ENCODE measurements at places on chromosomes 1 and 21.

- no peak for DNase-seq
Observed at GRCh38 chr1:209319549-209319948, 264.0 kb upstream of the CAMK1G start.

DNA sequence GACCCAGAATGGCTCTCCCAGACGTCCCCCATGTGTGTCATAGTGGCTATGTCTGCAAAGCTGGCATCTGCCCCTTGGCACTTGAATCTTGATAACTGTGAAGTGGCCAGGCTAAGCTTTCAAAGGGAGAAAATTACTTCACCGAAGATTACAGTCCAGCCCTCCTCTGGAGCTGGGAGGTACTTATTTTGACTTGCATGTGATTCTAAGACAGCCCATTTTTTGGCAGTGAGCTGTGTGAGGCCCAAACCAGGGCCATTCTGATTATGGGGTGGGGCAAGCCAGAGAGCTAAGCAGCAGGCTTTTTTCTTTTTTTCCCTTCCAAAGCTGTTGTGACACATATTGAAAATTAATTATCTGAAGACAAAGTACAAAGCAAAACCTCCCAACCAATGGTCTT lies 42.1 kb upstream of the C8B start:
- DNase-seq = no peak

DNA sequence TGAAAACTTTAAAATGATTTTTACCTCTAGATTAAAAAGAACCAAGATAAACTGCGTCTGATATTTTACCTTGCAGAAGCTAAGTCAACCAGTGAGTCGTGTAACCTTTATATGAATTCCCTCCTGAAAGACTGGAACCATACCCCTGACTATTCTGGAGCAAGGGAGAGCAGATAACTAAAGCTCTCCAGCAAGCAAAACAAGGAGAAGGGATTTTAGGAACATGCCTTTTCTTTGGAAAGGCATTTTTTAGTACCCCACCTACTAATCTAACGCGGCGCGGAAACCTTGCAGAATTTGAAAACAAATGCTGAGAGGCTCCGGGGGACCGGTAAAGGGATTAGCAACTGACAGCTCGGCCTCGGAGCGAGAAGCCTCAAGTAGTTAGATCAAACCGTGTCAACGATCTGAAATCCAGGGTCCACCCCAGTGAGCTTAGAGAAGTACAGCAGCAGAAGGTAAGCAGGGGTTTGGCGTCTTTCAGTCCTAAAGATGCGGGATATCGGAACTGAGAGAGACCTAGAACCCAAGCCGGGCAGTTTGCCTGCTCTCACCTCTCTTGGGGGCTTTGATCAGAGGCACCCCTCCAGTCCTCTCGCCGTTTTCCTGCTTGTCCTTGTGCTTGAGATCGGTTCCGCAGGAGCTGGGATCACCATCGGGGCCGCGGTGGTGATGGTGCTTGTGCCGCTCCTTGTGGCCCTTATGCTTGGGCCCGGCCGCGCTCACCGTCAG lies 954 bp downstream of the RSBN1 start:
- no peak for DNase-seq

- no peak for DNase-seq
Observed at GRCh38 chr1:30190511-30191153, 532.8 kb downstream of the MATN1 start.

- DNase-seq = no peak
Observed at GRCh38 chr1:168671782-168672181, 57.2 kb downstream of the DPT start.

DNA sequence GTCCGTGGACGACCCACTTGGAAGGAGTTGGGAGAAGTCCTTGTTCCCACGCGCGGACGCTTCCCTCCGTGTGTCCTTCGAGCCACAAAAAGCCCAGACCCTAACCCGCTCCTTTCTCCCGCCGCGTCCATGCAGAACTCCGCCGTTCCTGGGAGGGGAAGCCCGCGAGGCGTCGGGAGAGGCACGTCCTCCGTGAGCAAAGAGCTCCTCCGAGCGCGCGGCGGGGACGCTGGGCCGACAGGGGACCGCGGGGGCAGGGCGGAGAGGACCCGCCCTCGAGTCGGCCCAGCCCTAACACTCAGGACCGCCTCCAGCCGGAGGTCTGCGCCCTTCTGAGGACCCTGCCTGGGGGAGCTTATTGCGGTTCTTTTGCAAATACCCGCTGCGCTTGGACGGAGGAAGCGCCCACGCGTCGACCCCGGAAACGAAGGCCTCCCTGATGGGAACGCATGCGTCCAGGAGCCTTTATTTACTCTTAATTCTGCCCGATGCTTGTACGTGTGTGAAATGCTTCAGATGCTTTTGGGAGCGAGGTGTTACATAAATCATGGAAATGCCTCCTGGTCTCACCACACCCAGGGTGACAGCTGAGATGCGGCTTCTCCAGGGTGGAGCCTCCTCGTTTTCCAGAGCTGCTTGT lies 32.4 kb downstream of the PRMT2 start:
- no peak for DNase-seq

DNA sequence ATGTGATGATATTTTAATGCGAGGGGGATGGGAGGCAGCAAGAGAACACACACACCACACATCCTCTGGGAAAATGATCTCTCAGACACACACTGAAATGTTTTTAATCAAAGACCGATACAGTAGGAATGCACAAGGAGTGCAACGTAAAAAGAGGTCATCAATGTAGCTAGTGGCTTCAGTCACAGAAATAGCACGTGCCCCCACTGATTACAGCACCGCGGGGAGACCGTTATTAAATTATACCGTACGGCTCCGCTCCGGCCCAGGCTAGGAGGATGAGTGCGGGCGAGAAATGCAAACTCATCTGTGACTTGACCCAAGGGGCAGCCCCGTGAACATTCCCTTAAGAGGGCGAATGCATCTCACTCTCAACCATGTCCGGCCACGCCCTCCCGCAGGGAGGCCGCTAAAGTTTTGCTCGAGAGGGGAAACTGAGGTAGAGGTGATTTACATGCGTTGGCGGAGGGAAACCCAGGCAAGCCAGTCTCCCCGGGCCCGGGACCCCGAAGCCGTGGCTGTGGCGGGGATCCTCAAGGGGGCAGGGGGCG lies 552 bp downstream of the UBR4 start:
- no peak for DNase-seq

GRCh38 chr1:183776731-183777130 lies 28.2 kb upstream of the RGL1 start:
- no peak for DNase-seq

DNA sequence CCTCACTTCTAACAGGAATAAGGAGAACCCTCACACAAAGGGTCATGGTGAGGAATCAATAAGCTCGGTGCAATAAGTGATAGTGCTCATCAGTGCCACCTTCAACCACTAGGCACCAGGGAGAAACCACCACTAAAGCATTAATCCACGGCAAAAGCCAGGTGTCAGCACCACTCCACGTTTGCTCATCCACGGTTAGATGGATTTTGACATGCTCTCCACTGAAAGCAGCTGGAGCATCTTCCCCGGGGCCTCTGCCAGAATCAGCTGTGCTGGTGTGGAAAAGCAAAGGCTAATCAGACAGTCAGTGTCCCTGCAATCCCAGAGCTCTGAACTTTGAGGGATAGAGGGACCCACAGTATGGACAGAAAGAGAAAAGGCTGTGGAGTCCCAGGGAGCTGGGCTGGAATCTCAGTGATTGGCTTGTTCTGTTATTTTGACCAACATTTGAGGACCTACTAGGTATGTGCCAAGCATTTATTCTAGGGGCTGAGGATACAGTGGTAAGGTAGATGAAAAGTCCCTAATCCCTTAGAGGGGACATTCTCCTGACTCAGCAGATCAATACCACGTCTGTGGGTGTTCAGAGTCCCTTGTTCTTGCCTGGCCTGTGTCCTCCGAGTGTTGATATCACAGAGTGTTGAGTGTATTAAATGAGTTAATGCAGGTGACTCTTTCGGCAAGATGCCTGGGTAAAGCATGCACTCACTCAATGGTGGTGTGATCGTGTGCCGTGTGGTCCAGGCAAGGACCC lies 41.3 kb downstream of the FHAD1 start:
- DNase-seq = no peak

DNA sequence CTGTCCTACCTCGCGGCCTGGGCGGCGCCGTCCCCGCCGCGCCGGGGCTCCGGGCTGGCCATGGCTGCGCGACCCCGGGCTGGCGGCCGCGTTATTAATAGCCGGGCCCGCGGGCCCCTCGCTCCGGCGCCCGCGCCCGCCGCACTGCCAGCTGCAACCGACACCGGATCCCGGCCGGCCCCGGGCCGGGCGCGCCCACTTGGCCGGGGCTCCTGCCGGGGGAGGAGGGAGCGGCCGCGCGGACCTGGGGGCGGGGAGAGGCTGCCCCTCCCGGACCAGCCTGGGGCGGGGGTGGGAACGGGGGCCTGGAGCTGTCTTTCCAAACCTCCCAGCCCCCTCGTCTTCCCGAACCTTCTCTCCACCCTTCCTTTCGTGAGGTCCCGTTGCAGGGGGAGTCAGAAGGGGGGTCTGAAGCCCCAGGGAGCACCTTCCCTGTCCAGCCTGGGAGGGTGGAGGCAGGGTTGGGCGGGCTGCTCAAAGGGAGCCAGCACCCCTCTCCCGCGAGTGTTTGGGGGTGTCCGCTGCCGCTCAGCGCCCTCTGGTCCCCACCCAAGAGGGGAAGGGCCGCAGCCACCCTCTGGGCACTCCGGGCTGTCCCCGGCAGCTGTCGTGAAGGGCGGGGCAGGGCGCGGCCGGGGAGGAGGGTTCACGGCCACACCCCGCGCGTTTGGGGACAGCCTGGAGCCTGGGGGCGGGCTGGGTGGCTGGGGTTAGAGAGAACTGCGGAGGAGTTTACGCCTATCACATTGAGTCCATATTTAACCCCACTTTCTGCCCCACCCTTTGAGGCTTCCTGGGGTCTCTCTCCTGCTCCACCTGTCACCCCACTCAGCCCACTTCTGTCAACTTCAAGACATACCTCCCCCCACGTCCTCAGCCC lies at the start of gene SYNC:
Gene SYNC (minus strand): TSS at position 172 of the 880 bp plus-strand sequence. CDS start 110 bp downstream, at position 62.
- no peak for DNase-seq

DNA sequence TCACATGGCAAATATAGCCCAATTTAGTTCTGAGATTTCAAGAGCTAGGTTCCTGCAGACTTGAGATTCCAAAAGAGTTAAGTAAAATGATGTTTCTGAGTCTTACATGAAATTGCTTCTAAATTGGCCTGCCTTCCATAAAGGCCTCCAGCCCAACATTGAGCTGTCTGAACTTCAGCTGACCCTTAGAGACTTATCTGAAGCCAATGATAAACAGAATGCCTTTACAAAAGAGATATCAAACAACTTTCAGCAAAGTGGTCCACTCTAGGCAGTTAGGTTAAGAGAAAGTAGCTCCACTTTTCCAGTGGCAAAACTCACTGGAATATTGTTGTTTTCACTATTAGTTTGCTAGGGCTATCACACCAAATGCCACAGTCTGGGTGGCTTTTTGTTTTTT lies 6.3 kb upstream of the RC3H1 start:
- no peak for DNase-seq

GRCh38 chr1:242002510-242002909 lies 3.6 kb upstream of the MAP1LC3C start:
- no peak for DNase-seq

- DNase-seq = no peak
Observed at GRCh38 chr1:30318413-30318812, 405.0 kb downstream of the MATN1 start.

GRCh38 chr21:15549671-15550070 lies 180.1 kb upstream of the USP25 start:
- DNase-seq = no peak

DNA sequence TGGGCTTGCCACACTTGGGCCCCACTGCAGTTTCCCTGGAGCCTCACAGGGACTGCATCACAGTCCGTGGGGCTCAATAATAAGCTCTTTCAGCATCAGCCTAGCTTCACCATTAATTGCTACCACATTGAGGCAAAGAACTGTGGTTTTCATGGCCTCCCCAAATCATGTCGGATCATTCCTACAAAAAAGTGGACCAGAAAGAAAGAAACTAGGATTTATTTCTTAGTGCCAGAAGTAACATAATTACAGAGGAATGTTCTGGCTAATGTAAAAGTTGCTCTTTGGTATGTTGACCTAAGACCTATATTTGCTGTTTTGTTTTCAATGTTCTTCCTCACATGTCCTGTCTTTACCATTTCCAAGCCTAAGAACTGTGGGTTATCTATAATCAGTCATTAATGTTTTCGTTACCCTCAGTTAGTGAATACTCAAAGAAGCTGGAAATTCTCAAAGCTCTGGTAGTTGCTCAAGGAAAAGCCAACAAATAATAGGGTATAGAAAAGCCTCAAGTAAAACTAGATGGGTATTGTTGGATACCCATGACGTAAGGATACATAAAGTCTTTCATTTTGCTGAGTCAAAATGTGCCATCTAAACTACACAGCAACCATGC lies 173.9 kb downstream of the LTN1 start:
- DNase-seq = no peak

DNA sequence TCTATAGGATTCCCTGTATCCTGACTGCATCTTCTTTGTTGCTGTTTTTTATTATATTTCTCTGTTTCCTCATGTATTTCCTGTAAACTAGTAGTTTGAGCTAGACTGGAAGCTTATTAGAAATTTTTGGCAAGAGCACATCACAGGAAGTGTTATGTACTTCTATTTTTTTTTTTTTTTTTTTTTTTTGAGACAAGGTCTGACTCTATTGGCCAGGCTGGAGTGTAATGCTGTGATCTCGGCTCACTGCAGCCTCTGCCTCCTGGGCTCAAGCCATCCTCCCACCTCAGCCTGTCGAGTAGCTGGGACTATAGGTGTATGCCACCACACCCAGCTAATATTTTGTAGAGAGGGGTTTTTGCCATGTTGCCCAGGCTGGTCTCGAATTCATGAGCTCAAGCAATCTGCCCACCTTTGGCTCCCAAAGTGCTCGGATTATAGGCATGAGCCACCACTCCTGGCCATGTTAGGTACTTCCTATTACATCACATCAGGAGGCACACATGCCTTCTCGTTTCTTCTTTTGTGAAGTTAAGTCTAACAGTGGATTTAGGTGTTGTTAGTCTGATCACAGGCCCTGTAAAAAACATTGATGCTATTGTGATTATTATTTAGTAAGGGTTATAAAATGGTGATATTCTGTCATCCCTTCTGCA lies 12.5 kb downstream of the C1orf21 start:
- no peak for DNase-seq

- no peak for DNase-seq
Observed at GRCh38 chr1:50570066-50570468, 146.8 kb upstream of the DMRTA2 start.

- DNase-seq = no peak
Observed at GRCh38 chr1:74375376-74375775, 137.0 kb downstream of the LRRC53 start.

- no peak for DNase-seq
Observed at GRCh38 chr1:86960548-86960947, 46.1 kb downstream of the HS2ST1 start.
